ENCODE measurements at places on chromosomes 11 and 22. TPM values are rescaled to one million over a fixed set of nuclear protein-coding genes. Genes with fewer than 3 reads are reported as not detected.

RAG2 gene
- total RNA-seq: not detected

LIMK2 gene
- total RNA-seq: 135 TPM

GALNT18 gene
- total RNA-seq: 25.9 TPM

SYT12 gene
- 0.16 TPM for total RNA-seq

SMIM38 gene
- total RNA-seq: 2.6 TPM

FGF3 gene
- not detected for total RNA-seq

Measured in breast epithelium (tissue), 4 donors.